ENCODE measurements at places on chromosomes 11 and 22. TPM values are rescaled to one million over a fixed set of nuclear protein-coding genes. Genes with fewer than 3 reads are reported as not detected.

Gene DLAT
- polyA plus RNA-seq = 49.0 TPM

Gene BTBD10
- polyA plus RNA-seq = 27.3 TPM

Gene ZNRF3
- 0.60 TPM for polyA plus RNA-seq

Gene LYVE1
- polyA plus RNA-seq = 29.4 TPM

Gene BEST1
- 9.6 TPM for polyA plus RNA-seq

Gene PKP3
- polyA plus RNA-seq = 140 TPM

Gene CSRP3
- 1.2 TPM for polyA plus RNA-seq

Gene UBTFL1
- polyA plus RNA-seq = not detected

Gene CHRM4
- not detected for polyA plus RNA-seq

Gene ZBED5
- 10.2 TPM for polyA plus RNA-seq

Gene CNTN5
- not detected for polyA plus RNA-seq

Gene FADS2
- polyA plus RNA-seq = 3.6 TPM

Gene NAV2
- 9.6 TPM for polyA plus RNA-seq

Gene IFT27
- polyA plus RNA-seq = 15.0 TPM

Gene CHST1
- polyA plus RNA-seq = 1.2 TPM

Gene OR52B6
- not detected for polyA plus RNA-seq

Gene OR5B2
- not detected for polyA plus RNA-seq

Gene BIRC3
- polyA plus RNA-seq = 92.6 TPM

Gene NCAM1
- 0.46 TPM for polyA plus RNA-seq

Gene TRPM5
- 0.60 TPM for polyA plus RNA-seq

Gene KRTAP5-1
- polyA plus RNA-seq = not detected

Gene MPPED2
- not detected for polyA plus RNA-seq

Gene TSGA10IP
- not detected for polyA plus RNA-seq

Gene OR10A2
- polyA plus RNA-seq = not detected

Gene IL10RA
- 27.1 TPM for polyA plus RNA-seq

Gene OR2AG2
- not detected for polyA plus RNA-seq

Gene PVALB
- not detected for polyA plus RNA-seq

Gene GGT5
- 26.2 TPM for polyA plus RNA-seq

Gene OR51G2
- not detected for polyA plus RNA-seq

Gene C11orf86
- polyA plus RNA-seq = 297 TPM

Gene GGTLC3
- polyA plus RNA-seq = not detected

Gene WNT11
- polyA plus RNA-seq = 0.92 TPM

Gene TESMIN
- polyA plus RNA-seq = 6.3 TPM

Gene CHEK1
- 18.6 TPM for polyA plus RNA-seq

Gene LARGE2
- polyA plus RNA-seq = not detected

Gene ANO3
- 0.04 TPM for polyA plus RNA-seq

Gene CRYAB
- polyA plus RNA-seq = 99.7 TPM

Gene MOGAT2
- 98.5 TPM for polyA plus RNA-seq

Gene SOX6
- polyA plus RNA-seq = 0.46 TPM

Gene NNMT
- polyA plus RNA-seq = 28.0 TPM

Gene OR52H1
- not detected for polyA plus RNA-seq

Gene ASRGL1
- polyA plus RNA-seq = 35.2 TPM

Gene FTH1
- polyA plus RNA-seq = 20,022 TPM

Gene MAP6
- 0.60 TPM for polyA plus RNA-seq

Gene HORMAD2
- not detected for polyA plus RNA-seq

Gene PTPN5
- polyA plus RNA-seq = 0.39 TPM

Gene SSTR3
- not detected for polyA plus RNA-seq

Gene KDM4D
- not detected for polyA plus RNA-seq

Gene PRG3
- not detected for polyA plus RNA-seq

Gene CCS
- polyA plus RNA-seq = 33.0 TPM

Gene CLDN5
- polyA plus RNA-seq = 21.6 TPM

Gene ABTB2
- polyA plus RNA-seq = 8.2 TPM

Gene SHANK2
- polyA plus RNA-seq = 3.5 TPM
